ENCODE measurements at places on chromosomes 5 and 9. TPM values are rescaled to one million over a fixed set of nuclear protein-coding genes. Genes with fewer than 3 reads are reported as not detected.

- DNase-seq: no peak
These were observed 147.8 kb downstream of the SLC24A2 start for GRCh38 chr9:19641046-19641445.

INSL4 gene
- not detected for total RNA-seq

NIM1K gene
- total RNA-seq: not detected

MOB3B gene
- 1.4 TPM for total RNA-seq

GRCh38 chr5:10507575-10508096 lies 56.2 kb upstream of the ANKRD33B start:
- DNase-seq: no peak

DNA sequence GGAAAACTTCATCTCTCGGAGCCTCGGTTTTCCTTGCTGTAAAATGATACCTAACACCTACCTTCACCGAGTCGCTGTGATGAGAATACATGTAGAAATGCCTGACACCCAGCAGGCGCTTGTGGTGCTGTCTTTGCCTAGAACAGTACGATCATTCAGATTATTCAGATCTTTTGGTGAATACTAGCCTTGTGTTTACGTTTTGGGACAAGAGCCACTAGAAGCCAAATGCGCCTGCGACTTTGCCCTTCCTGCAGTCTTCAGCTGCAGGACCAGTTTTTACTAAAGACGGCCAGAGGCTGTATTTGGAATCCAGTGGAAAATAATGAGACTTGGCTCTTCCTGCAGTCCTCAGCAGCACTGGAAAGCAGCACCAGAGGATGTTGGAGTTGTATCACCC lies 189.6 kb downstream of the TRIO start:
- DNase-seq: no peak

DNA sequence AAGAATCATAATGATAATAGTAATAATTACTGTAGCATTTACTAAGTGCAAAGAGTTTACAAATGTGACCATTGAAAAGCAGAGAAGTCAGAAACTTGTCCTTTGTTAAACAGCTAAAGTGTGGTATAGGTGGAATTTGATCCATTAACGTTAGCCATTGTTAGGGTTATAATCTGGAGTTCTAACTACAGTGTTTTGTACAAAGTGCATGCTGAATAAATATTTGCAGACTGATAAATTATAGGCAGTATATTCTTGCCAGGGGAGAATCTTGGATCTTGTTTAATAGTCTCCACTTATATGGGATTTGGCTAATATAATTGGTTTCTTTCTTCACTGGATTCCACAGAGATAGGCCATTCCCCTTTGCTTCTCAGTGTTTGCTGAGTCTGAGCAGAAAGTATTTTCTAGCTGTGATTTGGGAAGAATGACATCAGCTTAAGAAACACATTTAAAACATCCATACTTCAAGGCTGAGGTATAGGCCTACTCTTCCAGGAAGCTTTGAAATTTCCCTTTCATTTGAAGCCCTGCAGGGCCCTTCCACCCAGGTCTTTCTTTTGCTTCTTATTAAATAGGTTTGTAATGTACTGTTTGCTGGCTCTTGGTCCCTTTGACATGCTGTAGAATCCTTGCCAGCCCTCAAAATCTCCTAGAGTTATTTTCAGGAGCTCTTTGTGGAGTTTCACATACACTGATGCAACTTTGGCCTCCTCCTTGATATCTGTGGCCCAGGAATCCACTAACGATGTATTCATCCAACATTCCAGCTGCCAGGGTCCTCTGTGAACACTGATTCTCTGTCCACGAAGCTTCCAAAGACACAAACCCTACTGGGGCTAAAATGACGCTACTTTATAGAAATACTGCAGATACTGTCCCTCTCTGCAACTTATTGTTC lies 51.4 kb downstream of the ATP10B start:
- no peak for DNase-seq

- DNase-seq: no peak
These were observed 123.0 kb upstream of the FSTL4 start for GRCh38 chr5:133735346-133735745.

BRINP1 gene
- total RNA-seq: 0.26 TPM

TLR4 gene
- total RNA-seq: 13.8 TPM

GRCh38 chr5:42397267-42397666 lies 26.0 kb upstream of the GHR start:
- DNase-seq: peak; percentile 33

GRCh38 chr5:80054682-80055081 lies 19.5 kb downstream of the THBS4 start:
- no peak for DNase-seq

GRCh38 chr5:113218200-113218599 lies 216.6 kb downstream of the TSSK1B start:
- peak; percentile 53 for DNase-seq

ACTBL2 gene
- not detected for total RNA-seq

GRCh38 chr9:83199240-83199639 lies 136.3 kb upstream of the RASEF start:
- no peak for DNase-seq

DNA sequence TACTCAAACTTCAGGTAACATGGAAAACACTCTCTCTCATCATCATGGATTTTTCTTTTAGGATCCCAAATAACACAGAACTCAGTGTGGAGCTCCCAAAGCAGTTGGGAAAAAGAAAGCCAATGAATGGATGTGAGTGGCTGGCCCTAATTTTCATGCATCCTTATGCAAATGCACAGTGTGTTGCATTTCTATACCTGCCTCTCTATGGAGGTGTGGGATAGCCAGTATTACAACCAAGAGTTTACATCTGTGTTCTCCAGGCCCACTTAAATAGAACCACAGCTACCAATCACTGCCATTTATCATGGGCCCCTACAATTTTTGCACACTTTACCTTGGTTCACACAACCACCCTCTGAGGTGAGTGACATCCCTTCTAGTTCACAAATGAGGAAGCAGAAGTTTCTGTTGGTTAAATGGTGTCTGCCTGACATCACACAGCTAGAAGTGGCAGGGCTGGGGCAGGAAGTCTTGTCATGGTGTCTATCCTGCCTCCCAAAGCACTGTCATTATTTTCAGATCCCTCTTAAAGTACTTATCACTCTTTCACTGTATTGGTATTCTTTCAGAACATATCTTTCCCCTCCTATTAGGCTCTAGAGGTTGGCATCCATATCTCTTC lies 17.3 kb downstream of the MAMDC2 start:
- DNase-seq: no peak

PFN3 gene
- total RNA-seq: not detected

- DNase-seq: peak; percentile 77
These were observed 69.1 kb downstream of the ADAMTS2 start for GRCh38 chr5:179275941-179276837.

CCNJL gene
- total RNA-seq: 4.5 TPM

DNA sequence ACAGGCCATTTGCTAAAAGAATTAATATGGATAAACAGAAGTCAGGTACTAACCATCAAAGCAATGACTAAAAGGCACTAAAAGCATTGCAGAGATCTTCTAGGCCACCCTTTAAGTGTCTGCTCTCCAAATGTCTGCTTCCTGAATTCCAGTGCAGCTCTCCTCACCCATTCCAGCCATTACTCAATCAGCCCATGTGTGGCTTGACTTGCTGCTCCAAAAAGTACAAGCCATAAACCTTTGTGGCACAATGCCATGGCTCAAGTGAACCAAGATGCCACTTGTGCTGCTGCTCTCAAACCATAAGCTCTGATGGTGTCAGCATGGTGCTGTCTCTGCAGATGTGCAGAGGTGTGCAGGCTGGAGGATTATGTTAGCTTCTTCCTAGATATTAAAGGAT lies 290.2 kb upstream of the POU5F2 start:
- no peak for DNase-seq

GRCh38 chr9:82404881-82405280 lies 416.3 kb downstream of the SPATA31D1 start:
- no peak for DNase-seq

- DNase-seq: no peak
These were observed 51.2 kb downstream of the IPPK start for GRCh38 chr9:92618633-92619225.

DNA sequence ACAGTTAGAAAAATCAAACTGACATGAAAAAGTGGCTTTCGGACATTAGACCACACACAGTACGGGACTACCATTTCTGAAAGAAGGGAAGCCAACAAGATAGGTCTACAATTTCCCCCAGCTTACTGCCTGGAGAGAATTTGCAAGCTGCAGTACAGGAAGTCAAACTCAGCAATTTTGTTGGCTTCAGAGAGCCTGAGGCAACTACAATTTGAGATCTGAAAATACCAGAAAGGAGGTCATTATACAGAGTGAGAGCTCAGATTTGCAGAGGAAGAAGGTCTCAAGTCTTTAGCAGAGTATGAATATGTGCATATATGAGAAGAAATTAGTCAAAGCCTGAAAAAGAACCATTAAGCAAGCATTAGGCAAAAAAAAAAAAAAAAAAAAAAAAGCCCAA lies 83.0 kb downstream of the OXCT1 start:
- no peak for DNase-seq

- DNase-seq: no peak
These were observed 88.6 kb upstream of the MYO10 start for GRCh38 chr5:17024686-17025180.

GRCh38 chr5:92401-93220 lies 643 bp downstream of the PLEKHG4B start:
- DNase-seq: no peak

DNA sequence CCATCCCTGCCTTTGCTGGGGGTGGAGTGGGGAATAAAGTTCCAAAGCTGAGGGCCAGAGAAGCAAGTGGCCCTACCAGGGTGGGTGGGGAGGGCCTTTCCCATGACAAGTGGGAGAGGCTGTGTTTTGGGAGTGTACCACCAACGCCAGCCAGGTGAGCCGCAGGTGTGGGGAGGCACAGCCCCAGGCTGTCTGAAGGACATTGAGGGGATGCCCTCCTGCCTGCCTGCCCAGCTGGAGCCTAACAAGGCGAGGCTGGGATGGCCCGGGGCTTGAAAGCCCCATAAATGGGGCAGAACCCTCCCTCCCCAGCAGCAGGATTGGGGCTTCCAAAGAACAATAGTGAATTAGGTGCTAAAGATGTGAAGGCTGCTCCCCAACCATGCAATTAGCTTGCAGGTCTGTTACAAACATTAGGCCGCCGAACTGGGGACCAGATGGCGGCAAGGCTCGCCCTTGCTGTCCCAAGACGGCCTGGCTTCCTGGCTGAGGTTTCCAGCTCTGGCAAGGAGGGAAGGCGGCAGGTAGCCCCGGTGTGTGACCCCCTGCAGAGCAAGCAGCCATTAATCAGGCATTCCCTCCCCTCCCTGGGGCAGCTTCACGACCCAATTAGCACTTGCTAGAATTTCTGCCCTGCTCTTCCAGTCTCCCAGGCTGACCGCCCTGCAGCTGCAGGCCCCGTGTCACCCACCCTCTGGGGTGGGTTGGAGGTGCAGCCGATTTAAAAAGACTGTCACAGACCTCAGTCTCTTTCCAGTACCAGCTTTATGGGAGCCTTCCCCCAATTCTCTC lies 42.9 kb downstream of the FGF18 start:
- no peak for DNase-seq

GPR151 gene
- total RNA-seq: not detected

FOXE1 gene
- total RNA-seq: not detected

LCN15 gene
- not detected for total RNA-seq

DNA sequence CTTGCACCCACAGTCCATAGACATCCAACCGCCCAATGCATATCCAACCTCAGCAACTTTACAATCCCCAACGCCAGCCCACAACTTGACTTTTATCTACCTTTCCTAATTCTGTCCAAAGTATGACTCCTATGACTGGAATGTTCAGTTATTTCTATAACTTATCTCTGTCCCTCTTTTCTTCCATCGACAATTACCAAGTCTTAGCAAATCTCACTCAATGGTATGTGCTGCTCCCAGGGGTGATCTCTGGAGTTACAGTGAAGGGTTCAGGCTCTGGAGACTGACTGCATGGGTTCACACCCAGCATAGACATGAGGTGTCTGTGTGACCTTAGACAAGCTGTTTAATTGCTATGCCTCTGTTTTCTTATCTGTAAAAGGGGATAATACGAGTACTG lies 106.9 kb downstream of the SPOCK1 start:
- no peak for DNase-seq

GRCh38 chr5:59845730-59846129 lies 47.8 kb downstream of the PDE4D start:
- DNase-seq: no peak

DNA sequence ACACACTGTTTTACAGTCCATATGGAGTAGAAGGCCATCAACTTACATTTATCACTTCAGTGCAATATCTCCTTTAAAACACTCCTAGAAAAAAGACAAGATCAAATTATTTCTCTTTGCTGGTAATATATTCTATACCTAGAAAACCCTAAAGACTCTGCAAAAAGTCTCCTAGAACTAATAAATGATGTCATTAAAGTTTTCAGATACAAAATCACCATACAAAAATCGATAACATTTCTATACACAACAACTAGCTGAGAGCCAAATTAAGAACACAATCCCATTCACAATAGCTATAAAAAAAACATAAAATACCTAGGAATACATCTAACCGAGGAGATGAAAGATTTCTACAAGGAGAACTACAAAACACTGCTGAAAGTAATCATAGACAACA lies 300.3 kb downstream of the CETN3 start:
- DNase-seq: no peak

DNA sequence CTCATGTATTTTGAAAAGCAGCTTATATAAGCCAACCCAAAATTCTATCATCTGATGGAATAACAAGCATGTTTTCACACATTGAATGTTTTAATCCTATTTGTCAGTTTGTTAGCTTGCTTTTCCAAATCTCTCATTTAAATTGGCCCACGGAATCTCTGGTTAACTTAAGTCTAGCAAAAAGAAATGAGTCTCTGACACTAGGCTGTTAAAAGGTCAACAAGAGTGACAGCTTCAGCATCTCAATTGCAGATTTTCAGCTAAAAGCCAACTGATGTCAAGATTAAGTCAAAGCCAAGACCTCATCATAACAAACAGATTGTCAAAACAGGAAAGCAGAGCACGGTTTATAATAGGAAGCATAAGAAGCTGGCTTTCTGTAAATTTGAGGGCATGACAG lies 49.4 kb upstream of the CDH9 start:
- DNase-seq: no peak

IFNA2 gene
- total RNA-seq: not detected

LCN9 gene
- total RNA-seq: not detected

- no peak for DNase-seq
These were observed 391.6 kb downstream of the DMRTA1 start for GRCh38 chr9:22838266-22838665.

- peak; percentile 56 for DNase-seq
These were observed 37.7 kb downstream of the RGS3 start for GRCh38 chr9:113501129-113501686.

STPG3 gene
- total RNA-seq: not detected

DNA sequence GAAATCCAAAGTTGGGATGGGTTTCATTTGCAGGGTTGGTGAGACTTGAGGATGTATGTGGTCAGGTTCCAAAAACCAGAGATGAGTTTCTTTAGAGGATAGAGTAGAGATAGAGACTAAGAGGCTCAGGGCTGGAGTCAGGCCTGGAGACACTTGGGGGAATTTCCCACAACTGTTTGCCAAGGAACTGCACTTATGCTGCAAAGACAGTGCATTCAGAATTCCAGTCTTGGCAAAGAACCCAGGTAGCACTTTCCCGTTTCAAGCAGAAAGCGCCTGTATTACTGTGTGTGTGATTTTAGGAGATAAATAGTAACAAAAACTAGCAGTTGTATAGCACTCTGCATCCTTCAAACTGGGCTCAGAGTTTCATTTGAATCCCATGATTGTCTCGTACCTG lies 55.4 kb downstream of the SNCAIP start:
- peak; percentile 5 for DNase-seq

FOXD4 gene
- 0.13 TPM for total RNA-seq
